Sigmoid colon (tissue), 7 donors: ENCODE measurements at places on chromosomes 1 and 21. TPM values are rescaled to one million over a fixed set of nuclear protein-coding genes. Genes with fewer than 3 reads are reported as not detected.
A peak's percentile ranks its signal among the peaks of the same experiment; 100 is the strongest.

- H3K27ac ChIP-seq, result no peak overlapping the region
- no peaks in the 10 kb centered on the region for H3K27me3 ChIP-seq
- no peaks in the 10 kb centered on the region for H3K4me1 ChIP-seq
- H3K4me3 ChIP-seq, result no peak overlapping the region
- no peak for DNase-seq
- H3K36me3 ChIP-seq, result no peaks in the 10 kb centered on the region
Observed at GRCh38 chr21:38134084-38134873, 122.5 kb upstream of the KCNJ15 start.

- H3K27ac ChIP-seq, result no peak overlapping the region
- H3K36me3 ChIP-seq, result no peaks in the 10 kb centered on the region
- no peaks in the 10 kb centered on the region for H3K4me1 ChIP-seq
- no peak for DNase-seq
Observed at GRCh38 chr1:171210355-171210754, 25.3 kb downstream of the FMO2 start.

DNA sequence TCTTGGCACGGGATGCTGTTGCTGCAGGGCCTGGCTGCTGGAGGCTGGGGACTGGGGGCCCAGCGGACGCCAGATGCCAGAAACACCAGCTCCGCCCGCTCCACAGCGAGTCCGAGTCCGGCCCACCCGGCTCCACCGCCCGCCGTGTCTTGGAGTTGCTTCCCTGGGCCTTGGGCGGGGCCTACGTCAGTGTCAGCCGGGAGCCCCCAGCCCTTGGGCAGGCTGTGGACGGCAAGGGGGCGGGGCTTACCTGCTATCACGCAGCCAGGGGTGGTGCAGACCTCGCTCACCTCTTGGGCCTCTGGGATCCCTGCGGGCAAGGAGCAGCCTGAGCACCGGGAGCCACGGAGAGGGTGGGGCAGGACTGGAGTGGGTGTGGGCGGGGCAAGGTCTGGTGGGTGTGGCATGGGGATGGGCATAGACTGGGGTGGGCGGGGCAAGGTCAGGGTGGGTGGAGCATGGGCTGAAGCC is 21.8 kb downstream of the MMEL1 start:
- peak; percentile 64 for DNase-seq
- H3K4me3 ChIP-seq, result no peak overlapping the region
- no peaks in the 10 kb centered on the region for H3K36me3 ChIP-seq
- peaks cover 8% of the 10 kb centered on the region for H3K4me1 ChIP-seq
- no peaks in the 10 kb centered on the region for H3K27me3 ChIP-seq
- H3K27ac ChIP-seq, result no peak overlapping the region

- peak; percentile 59 for DNase-seq
- H3K36me3 ChIP-seq, result no peaks in the 10 kb centered on the region
- no peaks in the 10 kb centered on the region for H3K27me3 ChIP-seq
- H3K4me3 ChIP-seq, result no peak overlapping the region
- H3K4me1 ChIP-seq, result peaks cover 22% of the 10 kb centered on the region
Observed at GRCh38 chr1:1911350-1912041, 3.6 kb upstream of the CALML6 start.

GRCh38 chr1:67135354-67135753 is 584 bp upstream of the C1orf141 start:
- no peaks in the 10 kb centered on the region for H3K27me3 ChIP-seq
- H3K4me1 ChIP-seq, result no peaks in the 10 kb centered on the region
- no peak for DNase-seq
- no peaks in the 10 kb centered on the region for H3K36me3 ChIP-seq
- no peak overlapping the region for H3K4me3 ChIP-seq

GRCh38 chr1:84271441-84272151 is 29.9 kb upstream of the SAMD13 start:
- no peak for DNase-seq
- no peaks in the 10 kb centered on the region for H3K36me3 ChIP-seq
- no peaks in the 10 kb centered on the region for H3K27me3 ChIP-seq
- no peak overlapping the region for H3K4me3 ChIP-seq
- no peak overlapping the region for H3K27ac ChIP-seq

DNA sequence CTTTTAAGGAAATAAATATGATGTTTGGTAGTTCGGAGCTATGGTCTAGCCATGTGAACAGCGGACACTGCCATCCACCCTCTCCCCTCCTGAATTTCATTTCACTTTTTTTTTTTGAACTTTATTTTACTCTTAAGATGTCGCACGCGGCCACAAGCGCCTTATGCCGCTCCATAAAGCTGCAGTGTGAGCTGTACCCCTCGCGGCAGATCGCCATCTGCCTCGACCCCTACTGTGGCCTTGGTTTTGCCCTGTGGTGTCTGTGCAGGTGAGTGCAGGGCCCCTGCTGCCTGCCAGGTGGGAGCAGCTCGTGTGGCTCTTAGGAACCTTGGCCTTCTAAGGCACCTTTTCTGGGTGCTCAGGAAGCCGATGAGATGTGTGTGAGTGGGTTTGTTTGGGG is 48.1 kb downstream of the S100B start:
- no peak overlapping the region for H3K4me3 ChIP-seq
- H3K4me1 ChIP-seq, result no peaks in the 10 kb centered on the region
- H3K36me3 ChIP-seq, result peaks cover 61% of the 10 kb centered on the region

GRCh38 chr1:177315261-177315660 is 144.5 kb downstream of the BRINP2 start:
- no peaks in the 10 kb centered on the region for H3K36me3 ChIP-seq
- no peak overlapping the region for H3K27ac ChIP-seq
- no peaks in the 10 kb centered on the region for H3K27me3 ChIP-seq

GRCh38 chr1:184987696-184988095 is 13.4 kb upstream of the NIBAN1 start:
- no peaks in the 10 kb centered on the region for H3K36me3 ChIP-seq
- no peaks in the 10 kb centered on the region for H3K4me1 ChIP-seq
- no peak for DNase-seq
- H3K27me3 ChIP-seq, result no peaks in the 10 kb centered on the region
- H3K27ac ChIP-seq, result no peak overlapping the region
- no peak overlapping the region for H3K4me3 ChIP-seq

DNA sequence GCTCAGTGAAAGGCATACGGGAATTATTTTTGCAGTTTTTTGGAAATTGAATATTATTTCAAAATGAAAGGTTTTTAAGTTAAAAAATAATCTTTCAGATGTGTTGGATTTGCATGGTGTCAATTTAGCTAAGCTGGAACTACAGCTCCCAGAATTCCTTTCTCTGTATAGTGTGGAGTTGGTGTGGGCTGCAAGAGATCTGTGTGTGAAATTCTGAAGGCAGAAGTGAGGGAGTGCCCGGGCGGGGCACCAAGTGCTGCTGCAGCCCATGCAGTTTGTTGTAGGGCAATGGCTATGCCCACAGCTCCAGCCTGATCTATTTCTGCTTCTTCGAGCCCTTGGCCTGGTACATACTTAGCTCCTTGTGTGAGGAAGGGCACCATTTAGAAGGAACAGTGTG is 60.5 kb upstream of the CSF1 start:
- no peak overlapping the region for H3K27ac ChIP-seq
- no peaks in the 10 kb centered on the region for H3K4me1 ChIP-seq
- H3K27me3 ChIP-seq, result no peaks in the 10 kb centered on the region
- no peaks in the 10 kb centered on the region for H3K36me3 ChIP-seq
- no peak overlapping the region for H3K4me3 ChIP-seq
- DNase-seq, result no peak

DNA sequence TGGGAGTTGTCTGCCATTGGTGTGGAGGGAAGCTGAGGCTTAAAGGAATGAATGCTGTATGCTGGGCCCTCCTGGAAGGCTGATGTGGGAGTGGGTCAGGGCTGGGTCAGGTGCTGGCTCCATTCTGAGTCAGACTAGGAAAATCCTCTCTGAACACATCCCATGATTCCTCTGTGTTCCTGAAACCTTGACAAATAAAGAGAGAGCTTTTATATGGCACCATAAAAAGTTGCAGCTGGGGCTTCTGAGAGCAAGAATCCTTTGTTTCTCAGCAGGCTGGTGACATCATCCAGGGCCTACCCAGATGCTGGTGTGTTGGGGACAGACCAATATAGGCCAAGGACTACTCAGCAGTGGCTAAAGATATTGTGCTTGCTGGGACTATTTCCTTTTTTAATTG is 27.8 kb upstream of the NFASC start:
- peaks cover 9% of the 10 kb centered on the region for H3K4me1 ChIP-seq
- no peak for DNase-seq
- H3K36me3 ChIP-seq, result no peaks in the 10 kb centered on the region
- H3K27me3 ChIP-seq, result no peaks in the 10 kb centered on the region

DNA sequence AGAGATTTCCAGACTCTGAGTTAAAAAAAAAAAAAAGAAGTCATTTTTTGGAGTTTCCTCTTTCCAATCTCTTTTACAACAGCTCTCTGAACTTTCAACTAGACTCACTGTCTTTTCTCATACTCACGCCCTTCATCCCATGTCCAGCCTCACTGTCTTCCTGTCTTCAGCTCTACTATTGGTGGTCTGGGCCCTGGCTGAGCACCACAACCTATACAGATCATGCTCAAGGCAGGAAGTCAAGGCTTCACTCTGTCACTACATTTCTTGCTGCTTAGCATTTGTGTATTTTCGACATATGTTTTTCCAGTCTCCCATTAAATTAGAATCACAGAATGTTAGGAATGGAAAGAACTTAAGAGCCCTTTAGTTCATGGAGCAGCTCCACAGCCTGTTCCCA is 106.4 kb upstream of the PPP2R5A start:
- no peaks in the 10 kb centered on the region for H3K4me1 ChIP-seq
- no peaks in the 10 kb centered on the region for H3K36me3 ChIP-seq
- DNase-seq, result no peak
- no peaks in the 10 kb centered on the region for H3K27me3 ChIP-seq
- H3K27ac ChIP-seq, result no peak overlapping the region

- peaks cover 6% of the 10 kb centered on the region for H3K4me1 ChIP-seq
- no peaks in the 10 kb centered on the region for H3K36me3 ChIP-seq
- no peaks in the 10 kb centered on the region for H3K27me3 ChIP-seq
Observed at GRCh38 chr21:29384683-29385359, 86.1 kb downstream of the BACH1 start.

GRCh38 chr1:167517535-167518330 is 596 bp downstream of the CD247 start:
- H3K27me3 ChIP-seq, result no peaks in the 10 kb centered on the region
- H3K36me3 ChIP-seq, result no peaks in the 10 kb centered on the region
- H3K4me3 ChIP-seq, result no peak overlapping the region
- no peaks in the 10 kb centered on the region for H3K4me1 ChIP-seq
- H3K27ac ChIP-seq, result no peak overlapping the region

DNA sequence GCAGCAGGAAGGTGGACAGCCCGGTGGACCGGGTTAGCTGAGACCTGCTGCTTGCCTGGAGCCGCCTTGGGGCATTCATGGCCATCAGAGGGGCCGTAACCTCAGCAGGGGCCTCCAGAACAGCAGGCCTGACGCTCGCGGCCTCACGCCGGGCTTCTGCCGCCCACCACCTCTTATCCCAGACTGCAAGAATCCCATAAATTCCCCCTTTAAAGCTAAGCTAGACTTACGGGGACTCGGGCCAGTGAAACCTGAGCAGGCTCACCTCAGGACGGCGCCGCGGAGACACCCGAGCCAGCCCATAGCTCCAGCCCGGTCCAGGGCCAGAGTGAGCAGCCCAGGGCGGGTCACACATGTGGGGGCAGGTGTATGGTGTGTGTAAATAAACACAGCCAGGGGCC is 132.3 kb downstream of the GLIS1 start:
- no peaks in the 10 kb centered on the region for H3K4me1 ChIP-seq
- no peak overlapping the region for H3K27ac ChIP-seq
- no peak overlapping the region for H3K4me3 ChIP-seq
- no peaks in the 10 kb centered on the region for H3K27me3 ChIP-seq
- peak; percentile 53 for DNase-seq

The PRXL2B gene
- 28.2 TPM for polyA plus RNA-seq

The AMY1B gene
- not detected for polyA plus RNA-seq

The PRRX1 gene
- polyA plus RNA-seq, result 0.46 TPM

The KCNA3 gene
- polyA plus RNA-seq, result 4.3 TPM

The CLCA4 gene
- polyA plus RNA-seq, result 168 TPM

The SMYD2 gene
- polyA plus RNA-seq, result 14.3 TPM

The ERG gene
- 1.8 TPM for polyA plus RNA-seq

The FAM177B gene
- 40.5 TPM for polyA plus RNA-seq
